Skeletal muscle tissue (tissue), 5 donors: ENCODE measurements at places on chromosomes 5 and 9. TPM values are rescaled to one million over a fixed set of nuclear protein-coding genes. Genes with fewer than 3 reads are reported as not detected.

Gene TAF11L7
- not detected for total RNA-seq

Gene GPX8
- 23.5 TPM for total RNA-seq

Gene PCDHB5
- total RNA-seq, result 3.1 TPM

Gene IL13
- not detected for total RNA-seq

Gene FAM221B
- not detected for total RNA-seq

Gene ADCY2
- 27.7 TPM for total RNA-seq
